ENCODE measurements at places on chromosomes 11 and 22. TPM values are rescaled to one million over a fixed set of nuclear protein-coding genes. Genes with fewer than 3 reads are reported as not detected.

LRRC10B gene
- not detected for total RNA-seq

GDPD5 gene
- 50.1 TPM for total RNA-seq

OR8G1 gene
- not detected for total RNA-seq

ANO9 gene
- total RNA-seq: not detected

MPEG1 gene
- not detected for total RNA-seq

MS4A4A gene
- not detected for total RNA-seq

HORMAD2 gene
- total RNA-seq: not detected

SLC35F2 gene
- total RNA-seq: 59.7 TPM

RCE1 gene
- 26.9 TPM for total RNA-seq

SSTR3 gene
- total RNA-seq: not detected

ARCN1 gene
- total RNA-seq: 168 TPM

OR2AG2 gene
- total RNA-seq: 0.46 TPM

SEPTIN5 gene
- 31.1 TPM for total RNA-seq

KRTAP5-11 gene
- not detected for total RNA-seq

TRIM29 gene
- total RNA-seq: not detected

APOL5 gene
- not detected for total RNA-seq

RAB36 gene
- total RNA-seq: 2.6 TPM

SCGB1C1 gene
- not detected for total RNA-seq

GAB4 gene
- total RNA-seq: not detected

CASTOR1 gene
- 8.1 TPM for total RNA-seq

VSIG10L2 gene
- not detected for total RNA-seq

MMP12 gene
- total RNA-seq: not detected

HYLS1 gene
- total RNA-seq: 9.4 TPM

KLHL35 gene
- 1.2 TPM for total RNA-seq

CRYBB2 gene
- 1.4 TPM for total RNA-seq

CARD18 gene
- not detected for total RNA-seq

PRDM11 gene
- 13.9 TPM for total RNA-seq

SEC14L6 gene
- total RNA-seq: 0.15 TPM

TTLL12 gene
- 32.9 TPM for total RNA-seq

RASL10A gene
- 1.9 TPM for total RNA-seq

OR2AG1 gene
- total RNA-seq: not detected

OR4X2 gene
- not detected for total RNA-seq

C11orf65 gene
- not detected for total RNA-seq

SLC5A1 gene
- not detected for total RNA-seq

HEPACAM gene
- not detected for total RNA-seq

BDNF gene
- total RNA-seq: 2.6 TPM

H19 gene
- 0.37 TPM for total RNA-seq

ST14 gene
- not detected for total RNA-seq

PLAAT5 gene
- not detected for total RNA-seq

TECTA gene
- 0.28 TPM for total RNA-seq

SNX32 gene
- 1.0 TPM for total RNA-seq

CASP5 gene
- total RNA-seq: not detected

ANKK1 gene
- not detected for total RNA-seq

INPP5J gene
- total RNA-seq: 0.49 TPM

ASRGL1 gene
- total RNA-seq: 30.5 TPM

BACE1 gene
- total RNA-seq: 28.8 TPM

SCGB1D2 gene
- not detected for total RNA-seq

PGA5 gene
- total RNA-seq: not detected

PRR5L gene
- total RNA-seq: 6.1 TPM

POTEH gene
- not detected for total RNA-seq

MS4A14 gene
- not detected for total RNA-seq

SMIM35 gene
- not detected for total RNA-seq

C11orf52 gene
- 0.31 TPM for total RNA-seq

Measured in endothelial cell of umbilical vein (primary cell).